WERI-Rb-1 (cell line): ENCODE measurements at places on chromosomes 1 and 21.

DNA sequence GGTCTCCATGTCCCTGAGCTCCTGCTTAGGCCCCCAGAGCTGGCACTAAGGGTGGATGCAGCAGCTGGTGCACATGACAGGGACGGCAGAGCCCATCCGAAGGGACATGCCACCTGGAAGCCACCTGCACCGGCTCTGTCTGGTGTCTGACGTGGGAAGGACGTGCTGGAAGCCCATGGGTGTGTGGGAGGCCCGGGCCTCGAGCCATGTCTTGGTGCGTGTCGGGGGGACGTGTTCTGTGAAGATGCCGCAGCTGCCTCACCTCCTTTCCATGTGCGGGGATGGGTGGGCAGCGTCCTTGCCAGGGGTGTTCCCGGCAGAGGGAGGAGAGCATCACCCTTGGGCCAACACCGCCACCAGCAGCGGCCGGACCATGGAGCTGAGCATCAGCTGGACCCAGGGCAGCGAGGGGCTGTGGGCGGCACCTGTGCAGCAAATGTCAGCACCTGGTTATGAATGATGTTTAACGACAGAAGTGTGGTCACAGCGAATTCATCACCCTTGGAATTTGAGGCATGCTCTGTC lies 15.5 kb upstream of the POFUT2 start:
- DNase-seq = no peak

- DNase-seq = no peak
Observed at GRCh38 chr1:72435025-72435424, 152.7 kb upstream of the NEGR1 start.

DNA sequence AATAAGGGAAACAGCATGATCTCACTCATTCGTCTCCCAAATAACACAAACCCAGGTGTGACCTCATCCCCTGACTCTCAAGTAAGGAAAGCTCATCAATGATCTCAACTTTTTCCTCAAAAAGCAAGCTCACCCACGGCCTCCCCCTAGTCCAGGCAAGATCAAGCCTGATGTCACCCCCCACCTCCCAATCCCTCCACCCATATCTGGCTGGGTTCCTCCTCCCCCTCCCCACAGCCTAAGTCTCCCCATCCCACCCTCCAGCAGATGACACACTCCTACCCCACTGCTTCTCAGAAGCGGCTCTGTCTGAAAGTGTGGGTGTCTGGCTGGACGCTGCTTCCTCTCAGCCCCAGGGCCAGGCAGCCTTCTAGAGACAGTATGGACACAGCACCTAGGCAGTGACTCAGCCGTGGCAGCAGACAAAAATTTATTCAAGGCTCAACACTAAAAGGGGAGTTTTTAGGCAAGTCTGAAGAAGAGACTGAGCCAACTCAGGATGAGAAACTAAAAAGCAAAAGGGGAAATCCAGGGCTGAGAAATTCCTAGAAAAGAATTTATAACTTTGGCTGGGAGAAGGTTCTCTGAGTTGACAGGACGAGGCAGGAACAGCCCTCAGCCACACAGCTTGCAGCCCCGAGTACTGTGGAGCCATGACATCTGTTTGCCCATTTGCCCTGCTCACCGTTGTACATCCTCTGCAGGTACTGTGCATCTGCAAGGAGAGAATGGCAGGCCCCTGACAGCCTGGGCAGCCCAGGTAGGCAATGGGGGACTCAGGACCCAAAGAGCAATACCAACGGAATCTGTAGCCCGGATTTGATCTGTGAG lies 81.6 kb upstream of the LRRC8D start:
- no peak for DNase-seq

- no peak for DNase-seq
Observed at GRCh38 chr1:116370181-116370580, 2.9 kb upstream of the ATP1A1 start.

- DNase-seq = peak; percentile 53
Observed at GRCh38 chr1:83583351-83584014, 415.4 kb downstream of the TTLL7 start.

DNA sequence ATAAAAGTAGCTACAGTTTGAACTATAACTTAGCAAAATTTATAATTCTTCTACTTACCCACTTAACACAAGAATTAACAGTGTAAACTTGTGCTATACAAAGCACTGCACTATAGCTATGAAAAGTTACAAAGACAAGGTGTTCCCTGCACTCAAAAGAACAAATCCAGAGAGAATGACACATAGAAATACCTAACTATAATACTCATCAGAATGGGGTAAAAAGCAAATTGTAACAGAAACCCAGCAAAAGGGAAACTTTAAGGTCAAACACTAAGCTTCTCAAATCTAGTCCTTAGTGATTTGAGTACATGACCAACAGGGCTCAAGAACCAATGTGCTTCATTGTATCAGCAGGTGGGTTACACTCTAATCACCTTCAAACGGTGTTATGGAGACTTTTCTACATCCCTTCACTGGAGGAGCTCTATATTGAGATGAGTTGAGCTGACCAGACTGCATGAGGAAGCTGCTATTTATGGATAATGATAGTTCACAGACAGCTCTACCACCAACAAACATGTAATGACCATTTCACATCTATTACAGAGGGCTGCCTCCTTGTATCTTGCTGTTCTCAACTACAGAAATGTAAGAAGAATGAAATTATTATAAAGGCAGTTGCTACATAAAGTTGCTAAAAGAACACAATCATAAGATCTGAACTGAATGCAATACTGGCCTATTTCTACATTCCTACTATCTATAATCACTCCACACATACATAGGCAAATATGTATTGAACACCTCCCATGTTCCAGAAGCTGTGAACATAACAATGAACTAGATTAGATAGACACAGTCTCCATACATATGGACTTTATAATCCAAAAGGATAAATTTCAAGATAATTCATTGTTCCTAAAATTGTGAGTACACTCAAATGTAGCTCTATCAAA lies 47.6 kb downstream of the PIK3R3 start:
- no peak for DNase-seq

GRCh38 chr1:3053366-3053980 lies 15.5 kb upstream of the PRDM16 start:
- DNase-seq = no peak

- DNase-seq = no peak
Observed at GRCh38 chr1:228830954-228831481, 95.7 kb downstream of the RHOU start.

DNA sequence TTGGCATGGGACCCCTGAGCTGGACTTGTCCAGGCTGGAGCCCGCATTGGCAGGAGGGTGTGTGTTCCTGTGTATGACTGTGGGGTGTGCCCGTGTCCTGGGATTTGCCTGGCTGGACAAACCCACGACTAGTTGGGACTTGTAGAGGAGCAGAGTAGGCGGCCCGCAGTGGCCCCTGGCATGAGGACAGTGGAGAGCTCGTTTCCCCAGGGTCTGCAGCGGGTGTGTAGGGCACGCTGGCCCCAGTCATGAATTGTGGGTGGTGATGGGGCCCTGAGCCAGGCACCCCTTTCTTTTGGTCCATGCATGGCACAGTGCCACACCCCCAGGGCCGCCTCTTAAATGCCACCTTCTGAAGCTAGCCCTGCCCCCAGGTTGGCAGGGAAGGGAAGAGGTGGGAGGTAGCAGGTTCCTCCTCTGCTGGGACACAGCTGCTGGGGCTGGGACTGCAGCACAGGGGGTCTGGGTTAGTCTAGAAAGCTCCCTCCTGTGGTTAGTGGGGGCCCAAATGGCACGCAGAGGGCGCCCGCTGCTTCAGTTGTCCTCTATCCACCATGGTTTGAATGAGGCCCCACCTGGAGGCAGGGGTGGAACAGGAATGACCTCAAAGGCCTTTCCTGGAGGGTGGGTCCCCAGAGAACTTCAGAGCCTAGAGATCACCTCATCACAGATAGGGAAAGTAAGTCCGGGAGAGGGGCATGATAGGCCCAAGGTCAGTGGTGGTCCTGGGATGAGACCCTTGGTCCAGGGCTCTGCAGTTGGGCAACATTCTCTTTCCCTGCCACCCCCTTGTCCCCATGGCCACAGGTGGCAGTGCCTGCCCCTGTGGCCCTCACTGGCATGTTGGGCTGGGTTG lies 4.1 kb downstream of the CROCC start:
- no peak for DNase-seq

DNA sequence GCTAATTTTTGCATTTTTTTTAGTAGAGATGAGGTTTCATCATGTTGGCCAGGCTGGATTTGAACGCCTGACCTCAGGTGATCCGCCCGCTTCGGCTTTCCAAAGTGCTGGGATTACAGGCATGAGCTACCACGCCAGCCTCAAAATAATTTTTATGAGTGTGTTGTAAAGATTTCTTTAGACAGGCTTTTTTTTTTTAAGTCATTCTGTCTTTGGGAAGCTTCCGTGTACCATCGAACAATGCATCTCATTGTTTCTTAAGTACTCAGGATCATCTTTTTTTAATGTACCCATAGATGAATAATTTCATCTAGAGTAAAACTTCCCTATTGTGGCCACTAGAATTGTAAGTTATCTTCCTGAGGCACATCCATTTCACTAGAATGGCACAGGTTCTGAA lies 19.6 kb upstream of the SDC3 start:
- DNase-seq = no peak

GRCh38 chr1:2980849-2981248 lies 40.4 kb upstream of the ACTRT2 start:
- no peak for DNase-seq

- no peak for DNase-seq
Observed at GRCh38 chr1:56570924-56571372, 8.4 kb downstream of the PLPP3 start.

DNA sequence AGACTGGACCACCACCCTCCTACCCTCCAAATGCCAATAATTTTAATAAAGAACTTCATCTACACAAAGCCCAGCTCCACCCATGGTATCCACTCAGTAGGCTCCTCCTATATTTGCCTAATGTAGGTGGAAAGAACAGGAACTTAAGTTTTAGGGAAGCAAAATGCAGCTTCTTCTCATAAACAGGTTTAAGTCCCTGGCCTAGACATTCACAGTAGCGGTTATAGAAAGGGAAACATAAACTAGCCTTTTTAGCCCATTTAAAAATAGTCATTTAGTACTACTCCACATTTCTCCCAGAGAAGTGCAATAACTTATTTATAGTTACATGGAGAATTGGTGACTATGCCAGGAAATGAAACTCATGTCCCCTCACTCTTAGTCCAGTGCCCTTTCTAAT lies 56.6 kb upstream of the CPLANE2 start:
- DNase-seq = no peak

DNA sequence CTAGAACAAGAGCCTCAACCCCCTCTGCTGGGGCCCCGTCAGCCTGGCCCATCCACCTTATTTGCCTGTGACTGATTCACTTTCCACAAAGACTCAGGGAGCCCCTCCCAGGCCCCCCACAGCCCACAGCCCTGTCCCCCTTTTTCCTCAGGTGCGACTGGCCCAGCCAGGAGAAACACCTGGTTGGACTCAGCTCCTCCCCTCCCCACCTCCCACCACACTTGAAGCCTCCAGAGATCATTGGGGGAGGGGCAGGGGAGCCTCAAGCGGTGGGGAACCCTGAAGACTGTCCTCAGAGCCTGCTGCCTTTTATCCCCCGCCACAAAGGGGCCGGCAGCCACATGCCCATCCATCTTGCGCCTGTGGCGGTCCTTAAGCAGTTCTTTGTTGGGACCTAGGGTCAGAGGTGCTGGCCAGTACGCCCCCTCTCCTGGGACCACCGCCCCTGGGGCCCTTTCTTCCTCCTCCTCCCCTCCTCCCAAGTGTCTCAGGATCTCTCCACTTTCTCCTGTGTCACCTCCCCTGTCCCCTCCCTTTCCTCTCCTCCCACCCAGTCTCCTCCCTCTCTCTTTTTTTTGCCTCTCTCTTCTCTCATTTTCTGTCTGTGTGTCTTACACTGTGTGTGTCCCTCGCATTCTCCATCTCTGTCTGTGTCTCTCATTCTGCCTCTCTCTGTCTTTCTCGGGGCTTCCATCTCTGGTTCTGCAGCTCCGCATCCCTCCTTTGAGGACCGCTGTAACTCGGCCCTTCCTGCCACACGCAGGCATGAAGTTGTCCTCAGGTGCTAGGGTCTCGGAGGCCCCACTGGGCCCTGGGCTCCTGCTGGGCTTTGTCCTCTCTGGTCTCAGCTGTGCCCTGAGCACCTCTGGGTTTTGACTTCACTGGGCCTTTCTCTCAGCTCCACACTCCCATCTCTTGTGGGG lies 12.2 kb downstream of the CRABP2 start:
- peak; percentile 94 for DNase-seq

GRCh38 chr21:41774467-41775148 lies 7.8 kb upstream of the RIPK4 start:
- no peak for DNase-seq

DNA sequence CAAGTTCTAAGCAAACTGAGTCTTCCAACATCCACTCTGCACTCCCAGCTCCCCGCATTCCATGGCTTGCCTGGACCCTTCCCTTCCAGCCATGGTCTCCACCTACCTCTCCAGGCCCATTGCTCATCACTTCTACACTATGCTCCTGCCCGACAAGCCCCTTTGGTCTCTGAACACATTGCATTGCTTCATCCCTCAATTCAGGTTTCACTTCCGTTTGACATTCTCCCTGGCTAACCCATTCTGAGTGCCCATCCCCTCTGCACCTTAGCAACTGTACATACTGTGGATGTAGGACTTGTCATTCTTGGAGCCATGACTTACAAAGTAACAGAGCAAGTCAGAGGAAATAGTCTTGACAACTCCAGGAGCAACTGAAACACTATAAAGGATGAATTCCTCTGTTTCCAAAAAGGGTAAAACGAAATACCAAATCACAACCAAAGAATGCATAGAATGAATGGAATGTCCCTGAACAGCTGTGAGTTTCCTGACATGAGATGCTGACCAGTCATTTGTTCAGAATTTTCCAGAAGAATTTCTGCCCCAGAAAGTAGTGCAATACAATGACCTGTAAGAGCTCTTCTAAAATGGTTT lies 66.7 kb downstream of the KCNJ6 start:
- DNase-seq = no peak

DNA sequence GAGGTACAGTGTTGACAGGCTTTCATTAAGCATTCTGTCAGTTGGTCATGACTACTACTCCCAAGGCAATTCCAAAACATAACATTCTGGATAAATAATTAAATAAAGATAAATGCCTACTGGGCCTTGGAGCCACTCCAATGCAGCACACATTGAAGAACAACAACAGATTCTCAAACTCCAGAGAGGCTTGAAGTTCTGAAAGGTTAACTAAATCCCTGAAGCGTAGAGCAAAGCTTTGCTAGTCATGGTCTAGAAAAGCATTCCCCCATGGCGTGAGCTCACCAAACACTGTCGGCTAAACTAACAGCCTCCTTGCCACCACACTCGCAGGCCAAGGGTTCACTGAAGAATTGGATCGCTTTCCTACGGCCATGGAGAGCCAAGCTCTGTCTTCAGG lies 268.0 kb downstream of the ATG4C start:
- DNase-seq = no peak
